Psoas muscle (tissue), 8 donors: ENCODE measurements at places on chromosomes 16 and 17. TPM values are rescaled to one million over a fixed set of nuclear protein-coding genes. Genes with fewer than 3 reads are reported as not detected.
A peak's percentile ranks its signal among the peaks of the same experiment; 100 is the strongest.

- H3K4me1 ChIP-seq = no peaks in the 10 kb centered on the region
- no peak overlapping the region for H3K27ac ChIP-seq
- H3K36me3 ChIP-seq = peaks cover 4% of the 10 kb centered on the region
- H3K27me3 ChIP-seq = no peaks in the 10 kb centered on the region
- H3K4me3 ChIP-seq = no peak overlapping the region
Observed at GRCh38 chr17:44400226-44400847, 10.9 kb upstream of the ITGA2B start.

GRCh38 chr16:75206749-75207451 lies at the start of gene CTRB2:
CTRB2 (minus strand) TSS chr16:75207161; CDS start chr16:75207141, 20 bp downstream.
- H3K4me1 ChIP-seq = no peaks in the 10 kb centered on the region
- H3K36me3 ChIP-seq = no peaks in the 10 kb centered on the region
- no peak within 1 kb of the TSS for H3K4me3 ChIP-seq
- H3K27me3 ChIP-seq = no peaks in the 10 kb centered on the region
- no peak for DNase-seq
- no peak within 1 kb of the TSS for H3K27ac ChIP-seq

Gene KRT33A
- not detected for total RNA-seq

DNA sequence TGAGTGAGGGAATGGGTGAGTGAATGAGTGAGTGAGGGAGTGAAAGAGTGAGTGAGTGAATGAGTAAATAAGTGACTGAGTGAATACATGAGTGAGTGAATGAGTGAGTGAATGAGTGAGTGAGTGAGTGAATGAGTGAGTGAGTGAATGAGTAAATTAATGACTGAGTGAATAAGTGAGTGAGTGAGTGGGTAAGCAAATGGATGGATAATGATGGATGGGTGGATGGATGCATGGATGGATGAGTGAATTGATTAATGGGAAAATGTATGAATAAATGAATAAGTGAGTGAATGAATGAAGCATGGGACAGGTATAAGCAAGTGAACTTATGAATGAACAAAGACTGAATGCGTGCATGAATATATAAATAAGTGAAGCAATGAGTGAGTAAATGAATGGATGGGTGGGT lies 25.4 kb downstream of the TMEM114 start:
- no peak overlapping the region for H3K27ac ChIP-seq
- DNase-seq = no peak
- no peak overlapping the region for H3K4me3 ChIP-seq
- H3K36me3 ChIP-seq = no peaks in the 10 kb centered on the region
- H3K27me3 ChIP-seq = no peaks in the 10 kb centered on the region

DNA sequence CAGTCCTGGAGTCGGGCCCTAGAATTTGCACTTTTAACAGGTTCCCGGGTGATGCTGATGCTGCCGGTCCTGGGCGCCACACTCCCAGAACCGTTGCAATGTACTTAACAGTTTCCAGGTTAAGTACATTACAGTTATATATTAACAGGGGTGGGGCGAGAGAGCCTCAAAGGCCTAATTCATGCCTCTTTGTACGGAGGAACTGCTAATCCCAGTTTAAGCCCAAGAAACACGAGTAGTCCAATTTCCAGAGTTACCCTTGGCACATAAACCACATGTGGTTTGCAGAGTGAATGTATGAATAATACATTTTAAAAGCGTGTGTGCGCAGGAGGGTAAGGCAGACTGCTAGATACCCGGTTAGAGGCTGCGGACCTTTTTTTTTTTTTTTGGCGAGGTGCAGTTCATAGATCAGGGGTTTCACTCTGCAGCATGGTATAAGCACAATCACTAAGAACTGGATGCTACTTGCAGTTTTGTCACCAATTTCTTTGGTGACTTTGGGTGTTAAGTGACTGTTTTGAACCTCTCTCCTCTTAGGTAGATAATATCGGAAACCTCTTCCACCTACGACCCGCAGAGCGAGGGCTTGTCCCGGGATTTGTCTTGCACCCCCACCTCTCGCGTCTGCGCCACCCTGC lies 713 bp downstream of the COX11 start:
- peaks cover 14% of the 10 kb centered on the region for H3K4me1 ChIP-seq
- H3K27me3 ChIP-seq = no peaks in the 10 kb centered on the region
- DNase-seq = no peak
- no peaks in the 10 kb centered on the region for H3K36me3 ChIP-seq
- H3K4me3 ChIP-seq = peak overlapping the region; percentile 92
- H3K27ac ChIP-seq = peak overlapping the region; percentile 83

DNA sequence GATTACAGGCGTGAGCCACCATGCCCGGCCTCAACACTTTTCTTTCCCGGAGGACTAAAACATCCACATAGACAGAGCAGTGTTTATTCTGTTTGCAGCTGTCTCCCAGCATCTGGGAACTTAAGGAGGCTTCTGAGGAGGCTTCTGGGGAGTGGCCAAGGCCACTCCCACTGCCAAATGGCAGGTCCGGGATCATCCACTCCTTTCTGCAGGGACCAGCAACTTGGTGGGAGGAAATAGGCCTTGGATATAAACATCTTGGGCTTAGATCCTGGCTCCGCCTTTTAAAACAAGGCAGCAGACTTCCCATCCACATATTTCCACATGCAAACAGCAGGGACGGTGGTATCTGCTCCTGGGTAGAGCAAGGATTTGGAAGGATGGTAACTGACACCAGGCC lies 14.1 kb upstream of the SPATA32 start:
- H3K4me1 ChIP-seq = peaks cover 42% of the 10 kb centered on the region
- no peak overlapping the region for H3K4me3 ChIP-seq
- no peaks in the 10 kb centered on the region for H3K36me3 ChIP-seq
- H3K27ac ChIP-seq = peak overlapping the region; percentile 73
- H3K27me3 ChIP-seq = no peaks in the 10 kb centered on the region
- DNase-seq = peak; percentile 56

Gene NPIPA2
- total RNA-seq = 4.1 TPM

DNA sequence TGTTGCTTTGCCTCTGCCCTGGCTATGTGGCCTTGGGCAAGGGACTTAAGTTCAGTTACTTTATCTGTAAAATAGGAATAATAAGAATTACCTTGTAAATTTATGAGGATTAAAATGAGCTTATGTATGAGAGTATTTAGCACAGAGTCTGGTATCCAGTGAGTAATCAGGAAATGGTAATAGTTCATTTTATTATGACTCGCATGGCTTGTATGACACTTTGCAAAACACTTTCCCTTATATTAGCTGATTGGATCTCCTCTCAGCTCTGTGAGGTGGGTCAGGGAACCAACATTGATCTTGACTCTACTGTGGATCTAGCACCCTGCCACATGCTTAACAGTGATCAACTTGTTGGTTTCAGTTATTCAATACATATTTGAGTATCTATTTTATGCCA lies 8.3 kb upstream of the CDH3 start:
- no peaks in the 10 kb centered on the region for H3K27me3 ChIP-seq
- no peaks in the 10 kb centered on the region for H3K36me3 ChIP-seq
- H3K4me3 ChIP-seq = no peak overlapping the region
- DNase-seq = no peak
- H3K27ac ChIP-seq = no peak overlapping the region

DNA sequence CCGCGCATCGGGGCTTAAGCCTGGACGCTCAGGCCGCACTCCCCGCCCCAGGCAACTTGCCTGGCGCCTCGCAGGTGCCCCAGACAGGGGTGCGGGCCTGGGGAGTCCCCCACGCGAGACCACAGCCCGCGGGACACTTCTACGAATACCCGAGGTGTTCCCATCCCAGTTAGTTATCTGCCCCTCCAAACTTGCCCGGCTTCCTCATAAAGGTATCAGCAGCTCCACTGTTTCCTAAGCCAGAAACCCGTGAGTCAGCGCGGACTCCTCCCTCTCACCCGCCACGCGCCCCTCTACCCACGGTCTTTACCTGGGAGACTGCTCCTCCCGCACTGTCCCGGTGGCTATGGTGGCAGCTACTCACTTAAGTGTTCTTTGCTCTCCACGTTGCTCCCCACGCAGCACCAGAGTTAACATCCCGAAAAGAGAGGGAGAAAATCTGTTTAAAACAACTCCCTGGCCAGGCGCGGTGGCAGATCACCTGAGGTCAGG lies 1.0 kb upstream of the CREBBP start:
- H3K27ac ChIP-seq = no peak overlapping the region
- no peaks in the 10 kb centered on the region for H3K36me3 ChIP-seq
- peak overlapping the region; percentile 82 for H3K4me3 ChIP-seq
- peaks cover 21% of the 10 kb centered on the region for H3K4me1 ChIP-seq
- no peaks in the 10 kb centered on the region for H3K27me3 ChIP-seq

Gene ACSM5
- total RNA-seq = 7.9 TPM

DNA sequence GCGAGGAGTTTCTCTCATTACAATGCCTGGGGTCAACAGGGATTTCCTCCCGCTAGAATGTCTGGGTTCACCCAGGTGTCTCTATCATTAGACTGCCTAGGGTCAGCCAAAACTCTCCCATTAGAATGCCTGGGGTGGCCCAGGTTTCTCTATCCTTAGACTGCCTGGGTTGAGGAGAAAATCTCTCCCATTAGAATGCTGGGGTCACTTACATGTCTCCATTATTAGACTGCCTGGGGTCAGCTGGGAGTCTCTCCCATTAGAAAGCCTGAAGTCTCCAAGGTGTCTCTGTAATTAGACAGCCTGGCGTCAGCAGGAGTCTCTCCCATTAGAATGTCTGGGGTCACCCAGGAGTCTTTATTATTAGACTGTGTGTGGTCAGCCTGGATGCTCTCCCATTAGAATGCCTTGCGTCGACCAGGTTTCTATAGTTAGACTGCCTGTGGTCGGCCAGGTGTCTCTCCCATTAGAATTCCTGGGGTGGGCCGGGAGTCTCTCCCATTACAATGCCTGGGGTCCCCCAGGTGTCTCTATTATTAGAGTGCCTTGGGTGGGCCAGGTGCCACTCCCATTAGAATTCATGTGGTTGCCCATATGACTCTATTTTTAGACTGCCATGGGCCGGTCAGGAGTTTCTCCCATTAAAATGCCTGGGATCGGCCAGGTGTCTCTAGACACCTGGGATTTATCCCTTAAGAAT lies 2272.1 kb downstream of the TP53TG3F start:
- no peak overlapping the region for H3K27ac ChIP-seq
- no peak overlapping the region for H3K4me3 ChIP-seq
- H3K27me3 ChIP-seq = no peaks in the 10 kb centered on the region
- no peak for DNase-seq

Gene MT1M
- total RNA-seq = 22.8 TPM

DNA sequence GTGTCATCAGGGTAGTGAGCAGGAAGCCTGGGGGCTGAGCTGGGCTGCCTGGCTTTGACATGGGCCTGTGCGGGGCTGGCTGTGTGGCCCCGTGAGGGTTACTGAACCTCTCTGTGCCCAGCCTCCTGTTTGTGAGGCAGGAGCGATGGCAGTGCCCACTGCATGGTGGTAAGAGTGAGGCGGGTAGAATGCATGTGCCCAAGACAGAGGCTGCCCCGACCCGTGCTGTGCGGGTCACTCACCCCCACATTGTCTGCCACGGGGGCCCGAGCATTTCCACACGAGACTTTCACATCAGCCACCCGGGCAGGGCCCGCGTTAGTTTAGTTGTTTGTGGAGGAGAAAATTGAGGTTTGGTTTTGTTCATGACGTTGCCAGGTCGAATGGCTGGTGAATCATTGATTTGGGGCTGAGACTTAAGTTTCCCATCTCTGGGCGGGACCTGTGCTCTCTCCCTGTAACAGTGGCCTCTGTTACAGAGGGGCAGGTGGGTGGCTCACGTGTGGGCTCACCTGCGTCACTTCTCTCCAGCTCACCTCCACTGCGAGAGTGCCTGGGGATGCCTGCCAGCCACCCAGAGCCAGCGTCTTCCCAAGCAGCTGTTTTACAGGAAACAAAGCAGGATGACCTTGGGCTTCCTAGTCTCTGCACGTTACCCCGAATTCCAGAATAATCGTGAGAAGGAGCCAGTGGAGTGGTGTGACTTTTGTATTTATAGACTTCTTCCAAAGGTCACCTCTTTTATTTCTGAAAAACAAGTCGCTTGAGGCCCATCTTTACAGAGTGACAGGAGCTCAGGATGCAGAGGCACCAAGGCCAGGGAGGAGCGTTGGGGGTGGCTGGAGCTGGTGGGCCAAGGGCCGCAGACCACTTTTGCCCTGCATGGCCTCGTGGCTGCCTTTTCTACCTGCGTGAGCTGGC lies 150.6 kb downstream of the RPTOR start:
- H3K4me3 ChIP-seq = no peak overlapping the region
- H3K27ac ChIP-seq = no peak overlapping the region
- no peaks in the 10 kb centered on the region for H3K36me3 ChIP-seq
- DNase-seq = no peak
- peaks cover 17% of the 10 kb centered on the region for H3K4me1 ChIP-seq

Gene HOXB5
- total RNA-seq = 0.17 TPM

DNA sequence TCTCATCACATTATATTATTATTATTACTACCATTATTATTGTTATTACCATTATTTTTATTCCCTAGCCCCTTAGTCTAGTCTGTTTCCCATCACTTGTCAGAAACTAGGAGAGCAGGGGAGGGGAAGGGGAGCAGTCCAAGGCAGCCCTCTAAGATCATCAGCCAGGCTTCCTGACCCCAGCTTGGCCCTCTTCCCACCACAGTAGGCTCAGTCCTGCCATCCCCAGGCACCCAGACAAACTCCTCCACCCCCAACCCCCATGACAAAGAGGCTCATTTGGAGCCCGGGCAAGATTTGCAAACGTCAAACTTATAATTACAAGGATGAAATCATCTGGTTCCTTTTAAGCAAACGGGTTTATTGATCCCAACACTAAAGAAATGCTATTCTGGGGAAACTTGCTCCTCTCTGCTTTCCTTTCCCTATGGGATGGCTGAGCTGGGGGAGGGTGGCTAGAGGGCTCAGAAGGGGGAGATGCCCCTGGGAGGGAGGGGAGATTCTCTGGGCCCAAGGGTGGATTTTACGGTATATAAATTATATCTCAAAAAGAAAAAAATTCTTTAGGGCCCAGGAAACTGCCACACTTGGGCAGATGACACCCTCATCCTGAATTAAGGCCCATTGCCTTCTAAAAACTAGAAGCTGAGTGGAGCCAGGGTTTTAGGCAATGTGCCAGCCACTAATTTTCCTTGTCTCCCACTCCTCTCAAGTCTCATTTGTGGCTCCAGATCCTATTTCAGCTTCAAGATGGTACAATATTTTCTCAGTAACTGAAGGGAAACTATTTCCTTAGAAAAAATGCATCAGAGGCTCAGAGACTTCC lies 4.4 kb upstream of the CBFB start:
- no peaks in the 10 kb centered on the region for H3K36me3 ChIP-seq
- H3K4me3 ChIP-seq = no peak overlapping the region
- peaks cover 5% of the 10 kb centered on the region for H3K4me1 ChIP-seq
- no peak for DNase-seq
- no peaks in the 10 kb centered on the region for H3K27me3 ChIP-seq

DNA sequence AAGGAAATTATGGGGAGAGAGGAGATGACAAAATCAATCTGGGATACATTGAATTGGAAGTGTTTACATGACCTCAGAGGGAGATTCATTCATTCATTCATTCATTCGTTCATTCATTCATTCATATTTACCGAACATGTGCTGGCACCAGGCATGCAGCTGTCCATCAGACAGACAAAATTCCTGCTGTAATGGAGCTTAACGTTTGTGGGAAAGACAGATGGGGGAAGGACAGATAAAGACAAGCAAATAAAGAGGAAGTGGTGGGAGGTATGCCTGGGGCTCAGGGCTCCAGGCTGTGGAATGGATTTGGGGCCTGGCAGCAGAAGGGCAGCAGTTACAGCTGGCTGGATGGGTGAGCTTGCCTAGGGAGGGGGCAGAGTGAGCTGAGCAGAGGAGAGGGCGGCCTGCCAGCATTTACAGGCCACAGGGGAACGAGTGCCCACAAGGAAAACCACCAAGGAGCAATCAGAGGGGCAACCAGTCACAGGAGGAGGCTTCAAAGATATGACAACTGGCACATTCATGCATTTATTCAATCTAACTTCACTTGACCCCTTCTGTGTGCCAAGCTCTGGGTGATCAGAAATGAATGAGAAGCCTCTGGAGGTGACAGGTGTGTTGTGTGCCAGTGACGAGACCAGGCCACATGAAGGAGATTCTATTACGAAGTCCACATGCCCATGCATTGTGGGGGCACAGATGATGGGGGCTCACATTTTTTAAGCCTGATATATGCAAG lies 48.5 kb downstream of the ARHGAP27 start:
- no peak for DNase-seq
- H3K4me1 ChIP-seq = peaks cover 4% of the 10 kb centered on the region
- H3K36me3 ChIP-seq = no peaks in the 10 kb centered on the region
- no peaks in the 10 kb centered on the region for H3K27me3 ChIP-seq
